ENCODE measurements at places on chromosomes 5 and 9.

DNA sequence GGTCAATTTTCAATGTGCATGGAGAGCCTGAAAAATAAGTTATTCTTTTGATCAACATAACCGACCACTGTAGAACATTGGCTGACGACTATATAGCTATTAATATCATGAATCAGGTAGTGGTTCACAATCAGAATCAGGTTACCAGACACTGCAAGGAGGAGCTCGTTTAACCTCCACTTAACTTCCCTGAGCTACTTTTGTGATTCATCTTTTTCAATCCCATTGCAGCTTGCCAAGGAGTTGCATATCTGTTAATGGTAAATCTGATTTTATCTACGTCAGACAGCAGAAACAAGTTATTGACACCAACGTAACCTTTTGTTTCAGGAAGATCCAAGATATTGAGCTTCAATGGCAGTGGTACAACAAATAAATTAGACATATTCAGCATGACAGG is 2263.8 kb upstream of the ACO1 start:
- no peak for DNase-seq

- DNase-seq: no peak
These were observed 299.3 kb upstream of the POU5F2 start for GRCh38 chr5:94040591-94041148.

DNA sequence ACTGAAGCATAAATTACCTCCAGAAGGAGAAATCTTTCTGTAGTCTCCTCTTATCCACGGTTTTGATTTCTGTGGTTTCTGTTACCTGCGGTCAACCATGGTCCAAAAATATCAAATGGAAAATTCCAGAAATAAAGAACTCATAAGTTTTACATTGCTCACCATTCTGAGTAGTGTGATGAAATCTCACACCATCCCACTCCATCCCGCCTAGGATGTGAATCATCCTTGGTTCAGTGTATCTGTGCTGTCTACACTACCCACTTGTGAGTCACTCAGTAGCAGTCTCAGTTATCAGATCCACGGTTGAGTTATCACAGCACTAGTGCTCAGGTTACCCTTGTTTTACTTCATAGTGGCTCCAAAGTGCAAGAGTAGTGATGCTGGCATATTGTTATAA is 371.2 kb downstream of the NFIB start:
- no peak for DNase-seq

- no peak for DNase-seq
These were observed 295.5 kb upstream of the CLINT1 start for GRCh38 chr5:158154226-158155005.

- no peak for DNase-seq
These were observed 956.5 kb downstream of the CDH18 start for GRCh38 chr5:19031491-19031890.

- DNase-seq: peak; percentile 76
These were observed 26.2 kb downstream of the CARNMT1 start for GRCh38 chr9:75001719-75002421.

DNA sequence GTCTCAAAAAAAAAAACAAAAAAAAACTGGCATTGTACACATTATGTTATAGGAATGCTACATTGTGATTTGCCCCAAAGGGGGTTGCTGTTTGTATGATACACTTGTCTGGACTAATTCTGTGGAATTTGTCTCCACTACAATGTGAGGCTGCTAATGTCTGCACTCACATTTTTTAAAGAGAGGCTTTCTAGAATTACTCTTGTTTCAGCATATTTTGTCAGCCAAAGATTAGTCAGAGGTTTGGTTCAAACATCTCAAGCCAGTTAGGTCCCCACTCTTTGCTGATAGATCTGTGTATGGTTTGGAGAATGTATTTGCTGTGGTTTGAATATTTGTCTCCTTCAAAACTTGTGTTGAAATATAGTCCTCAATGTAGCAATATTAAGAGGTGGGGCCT is 59.3 kb upstream of the ZNF169 start:
- no peak for DNase-seq

GRCh38 chr9:37812773-37813379 is 12.3 kb downstream of the DCAF10 start:
- no peak for DNase-seq

- DNase-seq: peak; percentile 84
These were observed 56.1 kb upstream of the AFAP1L1 start for GRCh38 chr5:149215478-149216090.

DNA sequence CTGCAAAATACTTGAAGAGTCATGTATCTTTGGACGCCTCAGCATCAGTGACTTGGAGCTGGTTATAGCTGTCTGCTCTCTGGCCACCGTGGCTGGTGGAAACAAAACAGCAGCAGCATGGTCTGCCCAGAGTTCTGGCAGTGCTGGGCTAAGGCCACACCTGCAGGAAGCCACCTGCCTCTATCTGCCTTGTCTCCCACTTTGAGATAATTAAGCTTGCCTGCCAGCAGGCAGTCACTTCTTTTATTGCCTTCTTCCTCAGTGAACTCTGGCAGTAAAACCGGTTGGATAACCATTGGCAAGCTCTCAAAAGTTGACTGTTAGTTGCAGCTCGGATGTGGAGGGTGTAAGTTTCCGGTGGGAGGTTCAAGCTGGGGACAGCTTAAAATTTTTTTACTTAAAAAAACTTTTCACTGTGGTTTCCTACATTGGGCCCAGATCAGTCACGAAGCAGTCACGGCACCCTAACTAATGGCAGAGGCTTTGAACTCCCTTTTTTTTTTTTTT is 4.9 kb downstream of the SMIM3 start:
- DNase-seq: peak; percentile 95

DNA sequence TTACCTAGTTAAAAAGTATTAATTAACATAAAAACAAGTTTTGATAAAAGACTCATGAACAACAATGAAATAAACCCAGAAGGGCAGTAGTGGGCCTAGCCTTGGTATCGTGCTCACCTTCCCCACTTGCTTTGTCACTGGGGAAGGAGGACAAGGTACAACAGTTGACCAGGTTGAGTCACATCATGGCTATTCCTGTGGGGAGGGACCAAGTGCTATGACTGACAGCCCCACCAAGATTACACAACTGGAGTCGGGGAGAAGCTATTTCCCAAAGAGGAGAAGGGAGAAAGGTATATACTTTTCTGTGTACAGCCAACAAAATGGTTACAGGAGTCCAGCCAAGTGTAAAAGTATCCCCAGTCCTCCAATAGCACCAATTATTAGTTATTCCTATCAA is 251.3 kb upstream of the RFX3 start:
- DNase-seq: no peak

- DNase-seq: no peak
These were observed 48.2 kb downstream of the TRIO start for GRCh38 chr5:14191325-14191724.

DNA sequence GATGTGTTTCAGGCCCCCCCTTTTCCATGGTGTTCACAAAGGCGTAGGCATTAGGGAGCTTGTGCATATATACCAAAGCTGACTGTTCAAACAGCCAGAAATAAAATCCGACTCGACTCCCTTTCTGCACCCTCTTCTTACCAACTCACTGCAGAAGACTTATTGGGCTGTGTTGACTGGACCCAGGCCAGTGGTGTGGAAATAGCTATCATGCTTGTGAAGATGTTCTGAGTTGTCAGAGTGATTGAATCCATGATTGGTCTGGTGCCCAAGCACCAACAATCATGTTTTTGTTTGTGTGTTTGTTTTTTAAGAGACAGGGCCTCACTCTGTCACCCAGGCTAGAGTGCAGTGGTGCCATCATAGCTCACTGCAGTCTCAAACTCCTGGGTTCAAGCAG is 21.6 kb downstream of the TJP2 start:
- DNase-seq: no peak

GRCh38 chr5:74017786-74018211 is 391.8 kb downstream of the ARHGEF28 start:
- no peak for DNase-seq

DNA sequence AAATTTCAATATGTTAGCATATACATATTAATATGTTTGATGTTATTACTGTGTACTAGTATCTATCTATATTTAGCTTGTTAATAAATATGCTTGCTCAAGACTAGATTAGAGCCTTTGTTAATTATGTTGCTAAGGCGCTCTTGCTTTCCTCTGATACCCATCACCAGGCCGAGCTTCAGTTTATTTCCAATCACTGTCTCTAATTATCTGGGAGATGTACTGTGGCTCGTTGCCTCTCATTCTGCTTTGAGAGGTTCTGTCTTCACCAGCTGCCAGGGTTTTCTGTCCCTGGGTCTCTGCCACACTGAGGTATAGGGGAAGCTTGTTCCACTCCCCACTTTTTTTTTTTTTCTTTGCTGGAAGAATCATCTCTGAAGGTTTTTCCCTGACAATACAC is 21.0 kb upstream of the TAF11L2 start:
- no peak for DNase-seq

DNA sequence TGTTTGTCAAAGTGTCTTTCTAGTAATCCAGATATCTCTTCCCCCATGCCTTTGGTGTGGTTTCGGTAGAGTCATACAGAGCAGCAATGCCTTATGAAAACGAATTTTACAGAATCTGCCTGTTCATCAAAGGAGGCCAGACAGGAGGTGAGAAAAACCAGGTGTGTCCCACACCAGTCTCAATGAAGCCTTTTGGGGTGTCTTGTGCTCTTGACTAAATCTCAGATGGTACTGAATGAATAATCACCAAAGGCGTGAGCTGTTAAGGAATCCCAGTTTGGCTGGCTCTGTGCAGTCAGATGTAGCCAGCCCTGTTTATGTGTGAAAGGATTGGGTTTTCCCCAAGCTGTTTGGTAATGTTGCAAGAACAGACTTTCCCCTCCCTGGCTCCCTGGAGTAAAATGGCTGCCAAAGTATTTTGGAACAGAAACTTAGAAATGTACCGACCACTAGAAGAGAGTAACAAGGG is 70.8 kb upstream of the CDKN2B start:
- DNase-seq: no peak

DNA sequence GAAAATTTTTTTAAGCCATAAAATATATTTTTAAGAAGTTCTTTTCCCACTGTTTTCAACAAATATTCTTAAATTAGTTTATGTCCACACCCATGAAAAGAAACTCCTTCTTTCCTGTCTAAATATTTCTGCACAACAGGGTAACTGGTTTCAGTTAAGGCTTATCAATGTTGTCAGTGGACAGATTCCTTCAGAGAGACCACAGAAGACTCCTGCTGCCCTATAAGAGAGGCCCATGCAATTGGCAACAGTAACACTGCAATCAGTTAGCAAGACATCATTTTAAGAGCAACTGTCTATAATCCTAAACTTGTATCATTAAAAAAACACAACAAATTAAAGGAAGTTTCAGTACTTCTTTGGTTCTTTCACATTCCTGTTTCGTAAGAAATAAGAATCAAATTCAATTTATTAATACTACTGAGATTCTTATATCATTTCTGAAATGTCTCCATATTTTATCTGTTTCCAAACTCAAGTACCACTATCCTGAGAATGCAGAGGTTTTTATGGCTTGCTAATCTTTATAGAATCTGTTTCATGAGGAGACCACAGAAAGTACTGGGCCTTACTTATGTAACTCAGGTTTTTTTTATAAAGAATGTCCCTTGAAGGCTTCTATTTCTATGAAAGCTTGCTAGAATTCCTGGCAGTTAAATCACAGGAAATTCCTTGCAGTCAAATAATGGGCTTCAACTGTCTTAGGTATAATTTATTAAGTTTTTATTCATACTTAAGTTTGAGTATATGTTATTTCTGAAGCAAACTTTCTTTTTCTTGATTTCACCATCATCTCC is 240.2 kb downstream of the RFX3 start:
- DNase-seq: no peak

GRCh38 chr5:125154301-125155110 is 408.1 kb upstream of the ZNF608 start:
- DNase-seq: no peak

GRCh38 chr5:178941361-178941760 is 363 bp downstream of the ZNF454 start:
- no peak for DNase-seq

- DNase-seq: no peak
These were observed 25.7 kb upstream of the EEIG1 start for GRCh38 chr9:128006332-128006996.

- no peak for DNase-seq
These were observed 22.3 kb downstream of the RXRA start for GRCh38 chr9:134348404-134349155.

- DNase-seq: no peak
These were observed 2.4 kb upstream of the ANKDD1B start for GRCh38 chr5:75608870-75609269.

- DNase-seq: no peak
These were observed 757 bp downstream of the TMEM250 start for GRCh38 chr9:136117916-136118319.

DNA sequence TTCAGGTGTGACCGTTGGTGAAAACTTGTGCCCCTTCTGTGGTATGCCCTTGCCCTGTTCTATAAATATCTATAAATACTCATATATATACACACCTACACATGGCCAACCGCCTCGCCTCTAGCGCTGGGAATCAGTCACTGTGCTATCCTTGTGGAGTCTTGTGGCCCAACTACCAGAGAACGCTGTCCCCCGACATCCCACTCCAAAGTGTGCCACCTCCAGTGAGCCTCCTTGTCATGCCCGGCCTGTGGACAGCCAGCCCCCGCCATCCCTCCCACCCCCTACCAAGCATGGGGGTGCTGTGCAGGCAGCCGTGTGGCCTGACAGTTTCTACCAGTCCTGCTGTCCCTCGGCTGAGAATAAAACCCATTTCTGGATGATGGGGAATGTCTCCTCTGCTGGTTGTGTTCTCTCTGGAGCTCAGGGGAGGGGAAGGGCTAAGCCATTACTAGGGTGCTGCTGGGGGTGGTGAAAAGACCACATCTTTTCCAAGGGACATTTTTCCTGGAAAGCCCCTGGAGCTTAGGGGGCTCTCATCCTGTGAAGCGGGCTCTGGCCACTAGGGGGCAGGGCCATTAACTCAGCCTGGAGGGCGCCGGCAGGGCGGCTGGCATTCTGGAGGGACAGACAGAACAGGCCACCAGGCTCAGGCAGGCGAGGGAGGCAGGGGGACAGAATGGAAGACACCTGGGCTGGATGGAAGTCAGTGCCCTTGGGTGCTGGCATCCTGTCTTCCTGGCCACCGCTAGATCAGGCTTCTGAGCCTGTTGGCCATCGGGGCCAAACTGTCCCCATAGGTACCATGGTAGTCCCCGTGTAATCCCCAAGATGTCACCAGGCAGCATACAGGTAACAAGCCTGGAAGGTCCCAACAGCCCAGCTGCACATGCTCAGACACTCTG is 20.7 kb downstream of the GOLGA2 start:
- DNase-seq: peak; percentile 20

- peak; percentile 4 for DNase-seq
These were observed 1.3 kb downstream of the ADAMTS6 start for GRCh38 chr5:65480306-65480865.

- no peak for DNase-seq
These were observed 26.7 kb downstream of the CYFIP2 start for GRCh38 chr5:157292599-157292998.

DNA sequence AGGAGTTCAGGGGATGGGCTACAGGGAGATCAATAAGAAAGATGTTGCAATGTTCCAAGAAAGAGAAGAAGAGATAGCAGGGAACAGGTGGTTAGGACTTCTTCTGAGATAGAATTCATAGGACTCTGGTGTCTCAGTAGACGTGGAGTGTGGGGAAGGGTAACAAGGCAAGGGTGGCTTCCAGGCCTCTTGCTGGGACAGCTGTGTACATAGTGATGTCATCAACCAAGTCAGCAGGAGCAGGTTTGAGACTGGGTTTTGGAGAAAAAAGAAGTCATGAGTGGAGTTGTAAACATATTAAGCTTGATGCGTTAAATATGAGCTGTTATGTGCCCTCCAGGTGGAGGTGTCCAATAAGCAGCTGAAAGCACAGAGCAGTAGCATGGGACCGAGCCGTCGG is 211.8 kb upstream of the RASEF start:
- DNase-seq: no peak

- DNase-seq: no peak
These were observed 27.4 kb downstream of the OXCT1 start for GRCh38 chr5:41842777-41843176.

- no peak for DNase-seq
These were observed 8.4 kb upstream of the FAM120AOS start for GRCh38 chr9:93461821-93462220.
